ENCODE measurements at places on chromosomes 6 and 20. TPM values are rescaled to one million over a fixed set of nuclear protein-coding genes. Genes with fewer than 3 reads are reported as not detected.
A peak's percentile ranks its signal among the peaks of the same experiment; 100 is the strongest.

GRCh38 chr6:138393871-138394783, 9.9 kb upstream of the HEBP2 start:
- no peak for DNase-seq

GRCh38 chr6:145517492-145517891, 217.8 kb downstream of the EPM2A start:
- no peak for DNase-seq

The ALDH8A1 gene
- total RNA-seq: 4.2 TPM

- DNase-seq: no peak
Observed at GRCh38 chr20:39137299-39137698, 175.2 kb downstream of the DHX35 start.

The MARCKS gene
- total RNA-seq: 182 TPM

DNA sequence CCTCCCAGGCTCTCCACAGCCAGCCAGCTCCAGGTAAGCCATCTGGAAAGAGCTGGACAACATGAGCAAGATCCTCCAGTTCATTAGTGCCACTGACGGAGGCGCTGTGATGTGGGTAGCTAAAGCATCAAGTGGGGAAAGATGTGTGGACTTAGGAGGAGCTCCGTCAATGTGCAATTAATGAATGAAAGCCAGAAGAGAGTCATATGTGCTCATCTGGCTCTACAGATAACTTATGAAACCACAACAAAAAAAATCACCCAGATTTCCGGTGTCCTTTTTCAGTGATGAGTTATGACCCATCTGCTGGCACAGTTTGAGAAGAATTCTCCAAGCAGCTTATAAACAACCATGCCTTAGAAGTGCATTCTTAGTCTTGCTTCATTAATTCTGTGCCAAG, 311.7 kb upstream of the PLCB4 start:
- no peak for DNase-seq

DNA sequence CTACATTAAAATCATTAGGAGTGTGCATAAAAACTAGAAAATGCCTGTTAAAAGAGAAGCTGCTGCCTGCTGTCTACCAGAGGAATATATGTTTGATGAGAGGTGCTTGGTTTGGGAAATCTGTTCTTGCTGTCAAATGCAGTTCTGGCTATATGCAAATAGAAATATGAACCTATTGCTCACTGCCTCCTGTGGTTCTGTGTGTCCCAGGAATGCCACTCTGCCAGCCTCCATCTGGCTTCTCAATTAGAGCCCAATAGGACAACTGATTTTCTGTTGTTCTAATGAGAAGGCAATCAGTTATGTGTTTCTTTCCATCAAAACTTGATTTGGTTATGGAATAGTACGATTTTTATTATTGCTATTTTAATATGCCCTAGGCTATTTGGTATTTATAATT, 759.7 kb downstream of the HDGFL1 start:
- DNase-seq: no peak

DNA sequence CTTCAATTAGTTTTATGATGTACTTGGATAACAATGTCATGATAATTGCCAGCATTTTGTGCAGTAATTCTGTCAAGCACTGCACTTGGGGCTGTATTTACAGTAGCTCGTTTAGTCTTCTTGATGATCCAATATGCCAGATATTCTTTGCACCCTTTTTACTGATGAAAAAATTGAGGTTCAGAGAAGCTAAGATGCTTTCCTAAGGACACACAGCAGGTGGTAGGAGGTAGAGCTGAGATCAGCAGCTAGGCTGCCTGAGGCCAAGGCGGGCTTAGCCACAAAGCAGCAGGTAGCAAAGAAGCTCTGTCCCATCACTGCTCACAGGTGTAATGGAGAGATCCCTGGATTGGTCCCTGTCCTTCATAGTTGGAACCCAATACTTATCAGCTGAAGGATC, 33.3 kb downstream of the SUMO4 start:
- DNase-seq: no peak

GRCh38 chr6:46113370-46113769, 16.4 kb upstream of the ENPP4 start:
- DNase-seq: no peak

DNA sequence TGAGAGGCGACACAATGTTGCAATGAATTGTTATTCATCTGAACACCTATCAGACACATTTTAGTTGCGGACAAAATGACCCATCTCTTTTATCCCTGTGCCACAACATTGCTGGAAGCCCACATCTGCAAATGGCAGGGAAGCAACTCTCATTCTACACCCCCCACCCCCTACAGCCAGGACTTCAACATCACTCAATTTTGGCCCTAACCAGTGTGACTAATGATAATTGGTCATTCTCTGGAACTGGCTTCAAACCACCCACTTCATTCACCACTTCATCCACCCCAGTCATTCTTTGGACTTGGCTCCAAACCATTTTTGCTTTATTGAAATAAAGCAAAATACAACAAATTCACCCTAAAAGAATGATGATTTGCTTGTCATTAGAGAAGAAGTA, 1.5 kb downstream of the GCM2 start:
- no peak for DNase-seq

GRCh38 chr6:163711615-163712565, 297.4 kb downstream of the QKI start:
- peak; percentile 93 for DNase-seq

Data from tibial nerve (tissue), 4 donors.